ENCODE measurements at places on chromosomes 16 and 17.

GRCh38 chr17:68343976-68344375, 52.7 kb downstream of the ARSG start:
- DNase-seq, result no peak

- DNase-seq, result peak; percentile 38
Observed at GRCh38 chr17:2222901-2223616, 80.5 kb downstream of the SMG6 start.

DNA sequence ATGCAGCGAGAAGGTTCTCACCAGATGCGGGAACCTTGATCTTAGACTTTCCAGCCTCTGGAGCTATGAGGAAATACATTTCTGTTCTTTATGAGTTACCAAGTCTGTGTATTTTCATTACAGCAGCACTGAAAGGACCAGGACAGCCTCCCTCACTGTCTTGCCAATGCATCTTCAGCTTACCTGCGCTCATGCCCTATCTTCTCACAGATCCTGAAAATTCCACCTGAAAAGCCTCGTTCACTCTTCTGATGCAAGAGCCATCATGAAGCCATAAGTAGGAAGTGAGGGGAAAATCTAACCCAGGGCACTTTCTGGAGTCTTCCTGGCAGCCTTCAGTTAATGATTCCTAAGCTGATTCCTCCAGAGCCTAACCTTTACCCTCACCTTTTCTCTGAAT, 194.0 kb downstream of the SALL1 start:
- no peak for DNase-seq

DNA sequence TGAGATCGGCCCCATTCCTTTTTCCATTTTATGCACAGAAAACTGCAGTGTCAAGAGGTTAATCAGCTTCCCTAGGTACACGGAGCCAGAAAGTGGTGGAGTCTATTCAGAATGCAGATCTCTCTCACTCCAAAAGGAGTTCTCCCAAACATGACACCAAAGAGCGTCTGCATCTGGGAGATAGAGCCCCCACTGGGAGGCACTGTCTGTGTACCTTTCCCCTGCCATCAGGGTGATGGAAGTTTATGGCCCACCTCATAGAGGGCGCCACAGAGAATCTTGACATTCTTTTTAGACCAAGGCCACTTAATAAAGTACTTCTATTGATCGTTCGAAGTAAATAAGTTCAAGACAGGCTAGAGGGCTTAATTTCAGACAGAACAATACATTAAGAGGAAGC, 493.7 kb upstream of the ERCC4 start:
- DNase-seq, result no peak

GRCh38 chr17:80956321-80957190, 35.1 kb upstream of the CHMP6 start:
- DNase-seq, result no peak

- DNase-seq, result no peak
Observed at GRCh38 chr17:35745246-35745645, 7.8 kb downstream of the GAS2L2 start.
